Activated CD8-positive, alpha-beta memory T cell treated with anti-CD3 and anti-CD28 coated beads for 24 hours (primary cell): ENCODE measurements at places on chromosomes 6 and 20.

DNA sequence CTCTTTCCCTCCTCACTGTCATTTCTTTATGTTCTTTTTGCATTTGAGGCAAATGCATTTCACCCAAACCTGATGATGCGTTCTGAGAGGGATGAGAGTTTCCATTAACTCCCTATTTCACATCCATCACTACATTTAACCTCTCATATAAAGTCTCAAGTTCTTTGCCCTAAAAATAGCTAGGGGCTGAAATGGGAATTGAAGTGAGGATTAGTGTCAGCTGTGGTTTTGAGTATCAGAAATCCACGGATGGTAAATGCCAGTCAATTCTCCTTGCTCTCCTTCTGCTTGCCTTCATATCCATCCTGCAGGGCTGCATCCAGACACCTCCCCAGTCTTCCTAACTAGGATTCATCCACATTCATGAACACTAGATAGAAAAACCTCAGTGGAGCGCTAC lies 10.0 kb upstream of the DTNBP1 start:
- no peak for DNase-seq

GRCh38 chr20:40654876-40655275 lies 34.2 kb downstream of the MAFB start:
- no peak for DNase-seq

DNA sequence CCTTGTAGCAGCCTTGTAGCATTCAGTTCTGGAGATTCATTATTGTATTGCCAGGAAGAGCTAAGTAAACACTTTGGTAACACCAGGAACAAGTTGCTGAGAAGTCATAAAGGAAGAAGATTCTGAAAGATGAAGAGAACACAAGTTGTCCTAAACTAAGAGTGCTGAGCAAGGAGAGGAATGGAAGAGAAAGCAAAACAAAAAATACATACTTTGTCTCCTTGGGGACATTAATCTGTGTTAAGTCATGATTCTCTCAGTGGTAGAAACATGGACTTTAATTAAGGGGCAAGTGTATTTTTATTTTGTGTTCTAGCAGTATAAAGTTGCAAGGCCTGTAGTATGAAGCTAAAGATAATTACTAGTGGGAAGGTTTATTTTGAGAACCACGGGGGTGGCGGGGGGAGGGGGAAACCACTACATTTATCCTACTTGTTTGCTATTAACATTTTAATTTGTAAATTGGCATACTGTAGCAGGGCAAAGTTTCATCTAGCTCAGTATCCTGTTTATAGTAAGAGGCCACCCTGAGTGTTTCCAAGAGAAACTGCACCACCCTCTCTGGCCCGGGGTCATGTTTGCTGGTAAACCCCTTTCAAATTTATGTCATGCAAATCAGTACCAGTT lies 463.0 kb downstream of the CDKAL1 start:
- DNase-seq = no peak

GRCh38 chr6:90859056-90859455 lies 272.2 kb upstream of the MAP3K7 start:
- DNase-seq = no peak

DNA sequence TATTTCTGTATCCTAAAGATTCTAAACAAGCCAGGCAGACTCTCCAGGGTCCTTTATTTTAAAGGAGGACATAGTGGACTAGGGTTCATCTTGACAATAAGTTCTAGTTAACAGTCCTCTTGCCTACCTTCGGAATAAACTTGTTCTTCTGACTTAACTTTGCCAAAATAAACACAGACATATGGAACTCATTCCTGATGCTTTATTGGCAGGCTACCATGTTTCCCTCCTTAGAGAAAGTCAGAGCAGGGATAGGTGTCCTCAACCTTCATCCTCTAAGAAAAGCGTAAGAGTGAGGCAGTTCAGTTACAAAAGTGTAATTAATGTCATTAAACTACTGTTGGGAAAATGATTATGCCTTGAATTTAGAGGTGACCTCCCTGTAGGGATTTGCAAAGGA lies 46.9 kb upstream of the NRSN1 start:
- DNase-seq = no peak

DNA sequence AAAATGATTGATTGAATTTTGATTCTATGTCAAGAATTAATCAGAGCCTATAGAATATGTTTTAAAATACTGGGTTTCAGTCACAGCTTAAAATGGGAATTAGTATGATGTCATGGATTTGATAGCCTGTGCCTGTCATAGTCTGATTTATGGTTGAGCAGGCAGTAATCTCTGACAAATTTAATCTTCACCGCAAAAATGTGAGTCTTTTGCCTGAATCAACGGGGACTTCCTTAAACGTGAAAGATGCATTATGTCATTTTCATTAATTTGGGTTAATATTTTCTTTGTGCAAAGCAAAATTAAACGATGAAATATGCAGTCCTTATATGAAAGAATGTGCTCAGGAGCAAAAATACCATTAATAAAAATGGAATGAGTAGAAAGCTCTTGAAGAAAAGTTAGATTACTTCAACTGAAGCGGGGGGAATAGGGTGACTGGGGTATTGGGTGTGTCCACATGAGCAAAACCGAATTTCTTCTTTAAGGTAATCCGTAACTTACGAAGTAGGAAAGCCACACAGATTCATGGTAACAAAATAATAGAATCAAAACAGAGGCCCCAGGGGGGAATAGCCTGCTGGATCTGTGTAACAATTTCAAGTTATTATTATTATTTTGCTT lies 339.6 kb upstream of the NOX3 start:
- DNase-seq = no peak

GRCh38 chr6:33208091-33208967 lies at the start of gene RING1:
TSS of gene RING1 (plus strand) at chr6:33208500. CDS start at chr6:33208823, 323 bp downstream.
- DNase-seq = peak; percentile 94

DNA sequence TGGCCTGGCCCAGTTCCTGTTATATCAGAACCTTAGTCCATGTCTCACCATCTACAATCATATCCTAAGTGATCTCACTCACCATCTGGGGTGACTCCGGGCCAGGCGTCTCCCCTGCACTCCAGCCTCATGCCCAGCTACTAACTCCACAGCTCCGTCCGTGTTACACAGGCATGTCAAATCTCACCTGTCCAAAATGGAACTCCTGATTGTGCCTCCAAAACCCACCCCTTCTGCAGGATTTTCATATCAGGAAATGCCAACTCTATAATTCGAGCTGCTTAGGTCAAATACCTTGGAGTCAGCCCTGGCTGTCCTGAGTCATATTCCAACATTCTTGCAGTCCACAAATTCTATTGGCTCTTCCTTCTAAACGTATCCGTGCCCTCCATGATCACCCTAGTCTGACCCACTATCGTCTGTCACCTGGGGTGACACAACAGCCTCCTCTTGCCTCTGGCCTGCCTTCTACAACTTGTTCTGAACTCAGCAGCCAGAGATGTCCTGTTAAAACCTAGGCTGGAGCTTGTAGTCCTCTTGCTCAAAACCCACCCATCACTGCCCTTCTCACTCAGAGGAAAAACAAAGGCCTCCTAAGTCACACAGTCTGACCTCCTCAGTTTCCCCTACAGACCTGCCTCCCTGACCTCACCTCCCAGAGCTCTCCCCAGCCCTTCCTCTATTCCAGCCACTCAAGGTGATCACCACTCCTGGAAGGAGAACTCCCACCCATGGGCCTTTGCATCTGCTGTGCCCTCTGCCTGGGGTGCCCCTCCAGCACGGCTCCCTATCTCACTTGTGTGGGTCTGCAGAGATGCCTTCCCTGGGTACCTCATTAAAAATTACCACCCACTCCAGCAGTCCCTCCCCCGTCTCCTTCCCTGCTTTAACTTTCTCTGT lies 85.3 kb upstream of the SIRPA start:
- no peak for DNase-seq

DNA sequence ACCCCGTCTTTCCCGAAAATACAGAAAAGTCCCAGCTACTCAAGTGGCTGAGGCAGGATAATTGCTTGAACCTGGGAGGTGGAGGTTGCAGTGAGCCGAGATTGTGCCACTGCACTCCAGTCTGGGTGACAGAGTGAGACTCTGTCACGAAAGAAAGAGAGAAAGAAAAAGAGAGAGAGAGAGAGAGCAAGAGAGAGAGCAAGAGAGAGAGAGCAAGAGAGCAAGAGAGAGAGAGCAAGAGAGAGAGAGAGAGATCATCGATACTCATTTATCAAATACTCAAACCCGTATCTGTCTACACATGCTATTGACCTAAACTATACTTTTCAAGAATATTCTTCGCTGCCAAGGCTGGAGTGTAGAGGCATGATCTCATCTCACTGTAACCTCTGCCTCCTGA lies 28.2 kb upstream of the SALL4 start:
- no peak for DNase-seq

GRCh38 chr6:38266921-38267354 lies 372.8 kb downstream of the BTBD9 start:
- no peak for DNase-seq

- DNase-seq = no peak
Measured at GRCh38 chr6:52482903-52483670, 62.9 kb downstream of the EFHC1 start.

DNA sequence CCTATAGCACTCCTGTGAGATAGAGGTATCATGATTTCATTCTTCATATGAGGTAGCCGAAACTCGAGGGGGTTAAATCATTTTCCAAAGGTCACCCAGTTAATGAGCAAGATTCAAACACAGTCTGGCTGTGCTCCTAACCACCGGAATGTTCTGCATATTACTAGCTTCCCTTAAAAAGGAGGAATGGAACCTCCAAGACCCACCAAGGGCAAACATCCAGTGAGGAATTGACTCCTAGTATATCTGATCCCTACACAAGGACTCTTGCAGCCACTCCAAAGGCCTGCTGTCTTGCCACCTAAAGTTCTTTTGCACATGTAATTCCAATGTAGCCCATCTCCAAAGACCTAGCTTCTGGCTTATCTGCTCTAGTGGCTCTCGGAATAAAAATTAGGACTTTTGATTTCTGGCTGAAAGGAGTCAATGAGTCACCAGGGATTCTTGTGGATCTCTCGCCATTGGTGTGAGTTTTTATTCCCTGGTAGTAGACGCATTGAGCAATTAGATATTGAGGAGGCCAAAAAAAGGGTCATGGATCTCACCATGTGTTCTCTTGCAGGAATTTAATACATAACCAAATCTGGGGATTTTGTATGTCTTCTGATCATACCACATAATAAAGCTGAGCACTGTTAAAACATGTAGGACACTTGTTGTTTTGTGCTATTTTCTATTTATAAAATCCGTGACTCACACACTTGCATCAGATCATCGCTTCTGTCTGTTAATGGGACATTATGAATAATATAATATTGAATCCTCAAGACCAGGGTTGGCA lies 9.1 kb downstream of the BCAS1 start:
- DNase-seq = no peak

- DNase-seq = no peak
Measured at GRCh38 chr20:46031014-46031569, 2.1 kb downstream of the SLC12A5 start.

DNA sequence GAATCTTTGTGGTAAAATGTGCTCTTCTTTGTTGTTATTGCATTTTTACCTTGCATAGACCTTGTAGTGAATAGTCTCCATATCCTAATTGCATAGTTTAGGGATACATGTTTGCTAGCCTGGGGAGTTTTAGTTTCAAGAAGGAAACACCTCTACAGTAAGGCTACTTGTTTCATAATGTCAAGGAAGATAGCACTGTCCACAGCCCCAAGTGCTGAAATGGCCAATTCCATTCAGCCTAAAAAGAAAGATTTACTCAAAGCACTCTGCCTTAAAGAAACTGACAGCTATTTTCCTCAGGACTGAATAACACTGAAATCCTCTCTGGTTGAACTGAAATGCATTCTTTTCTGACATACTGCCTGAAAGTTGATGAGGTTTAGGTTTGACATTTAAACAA lies 2.6 kb downstream of the HCRTR2 start:
- no peak for DNase-seq

- no peak for DNase-seq
Measured at GRCh38 chr20:7180256-7181045, 413.0 kb downstream of the BMP2 start.

GRCh38 chr6:11482616-11483015 lies 54.9 kb upstream of the TMEM170B start:
- DNase-seq = no peak

DNA sequence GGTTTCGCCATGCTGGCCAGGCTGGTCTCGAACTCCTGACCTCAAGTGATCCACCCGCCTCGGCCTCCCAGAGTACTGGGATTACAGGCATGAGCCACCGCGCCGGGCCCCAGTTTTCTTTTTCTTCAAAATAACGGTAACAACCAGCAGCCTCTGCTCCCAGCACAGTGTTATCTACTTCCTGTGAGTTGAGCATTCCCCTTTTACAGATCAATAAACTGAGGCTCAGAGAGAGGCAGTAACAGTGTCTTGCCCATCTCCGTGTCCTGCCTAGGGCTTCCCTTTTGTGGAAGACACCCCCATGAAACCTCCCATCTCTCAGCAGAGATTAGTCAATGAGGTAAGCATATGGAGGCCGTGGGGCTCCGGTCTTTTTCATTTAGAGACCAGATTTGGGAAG lies 29.6 kb downstream of the BPIFB1 start:
- no peak for DNase-seq

GRCh38 chr6:169227116-169227515 lies 26.5 kb downstream of the THBS2 start:
- DNase-seq = peak; percentile 1

- no peak for DNase-seq
Measured at GRCh38 chr20:37396416-37397075, 50.6 kb downstream of the SRC start.

DNA sequence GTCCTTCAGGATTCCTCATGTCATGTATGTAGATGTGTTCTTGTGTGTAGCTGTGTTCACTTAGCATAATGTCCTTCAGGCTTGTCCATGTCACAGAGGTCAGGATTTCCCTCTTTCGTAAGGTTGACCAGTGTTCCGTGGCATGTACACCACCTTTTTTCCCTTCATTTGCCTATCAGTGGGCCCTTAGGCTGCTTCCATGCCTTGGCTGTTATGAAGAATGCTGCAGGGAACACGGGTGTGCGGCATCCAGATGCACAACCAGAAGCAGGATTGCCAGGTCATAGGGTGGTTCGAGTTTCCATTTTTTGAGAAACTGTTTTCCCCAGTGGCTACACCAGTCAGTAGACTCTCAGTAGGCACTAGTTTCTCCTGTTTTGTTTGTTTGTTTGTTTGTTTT lies 29.2 kb downstream of the SYNDIG1 start:
- DNase-seq = no peak
